ENCODE measurements at places on chromosomes 2 and 18.

GRCh38 chr18:56066524-56067213, 478.7 kb upstream of the TCF4 start:
- no peaks in the 10 kb centered on the region for H3K27me3 ChIP-seq
- H3K27ac ChIP-seq = no peak overlapping the region
- no peak for DNase-seq

- no peaks in the 10 kb centered on the region for H3K36me3 ChIP-seq
- peaks cover 6% of the 10 kb centered on the region for H3K4me1 ChIP-seq
- no peak overlapping the region for H3K4me3 ChIP-seq
- no peak for DNase-seq
- H3K27me3 ChIP-seq = no peaks in the 10 kb centered on the region
Observed at GRCh38 chr18:47179520-47179919, 3.4 kb upstream of the IER3IP1 start.

- no peaks in the 10 kb centered on the region for H3K4me1 ChIP-seq
- no peaks in the 10 kb centered on the region for H3K36me3 ChIP-seq
- H3K27ac ChIP-seq = no peak overlapping the region
- no peaks in the 10 kb centered on the region for H3K27me3 ChIP-seq
- no peak overlapping the region for H3K4me3 ChIP-seq
Observed at GRCh38 chr2:13109516-13109915, 392.8 kb downstream of the TRIB2 start.

- peaks cover 9% of the 10 kb centered on the region for H3K4me1 ChIP-seq
- no peaks in the 10 kb centered on the region for H3K27me3 ChIP-seq
- no peak overlapping the region for H3K27ac ChIP-seq
- DNase-seq = no peak
- no peaks in the 10 kb centered on the region for H3K36me3 ChIP-seq
- no peak overlapping the region for H3K4me3 ChIP-seq
Observed at GRCh38 chr18:5298156-5298852, 2.8 kb upstream of the ZBTB14 start.

- H3K36me3 ChIP-seq = no peaks in the 10 kb centered on the region
- DNase-seq = no peak
- H3K27ac ChIP-seq = no peak overlapping the region
Observed at GRCh38 chr2:3785220-3785889, 82.0 kb downstream of the DCDC2C start.

- no peak overlapping the region for H3K27ac ChIP-seq
- H3K4me1 ChIP-seq = peaks cover 14% of the 10 kb centered on the region
Observed at GRCh38 chr18:45109271-45109670, 428.6 kb downstream of the SETBP1 start.

DNA sequence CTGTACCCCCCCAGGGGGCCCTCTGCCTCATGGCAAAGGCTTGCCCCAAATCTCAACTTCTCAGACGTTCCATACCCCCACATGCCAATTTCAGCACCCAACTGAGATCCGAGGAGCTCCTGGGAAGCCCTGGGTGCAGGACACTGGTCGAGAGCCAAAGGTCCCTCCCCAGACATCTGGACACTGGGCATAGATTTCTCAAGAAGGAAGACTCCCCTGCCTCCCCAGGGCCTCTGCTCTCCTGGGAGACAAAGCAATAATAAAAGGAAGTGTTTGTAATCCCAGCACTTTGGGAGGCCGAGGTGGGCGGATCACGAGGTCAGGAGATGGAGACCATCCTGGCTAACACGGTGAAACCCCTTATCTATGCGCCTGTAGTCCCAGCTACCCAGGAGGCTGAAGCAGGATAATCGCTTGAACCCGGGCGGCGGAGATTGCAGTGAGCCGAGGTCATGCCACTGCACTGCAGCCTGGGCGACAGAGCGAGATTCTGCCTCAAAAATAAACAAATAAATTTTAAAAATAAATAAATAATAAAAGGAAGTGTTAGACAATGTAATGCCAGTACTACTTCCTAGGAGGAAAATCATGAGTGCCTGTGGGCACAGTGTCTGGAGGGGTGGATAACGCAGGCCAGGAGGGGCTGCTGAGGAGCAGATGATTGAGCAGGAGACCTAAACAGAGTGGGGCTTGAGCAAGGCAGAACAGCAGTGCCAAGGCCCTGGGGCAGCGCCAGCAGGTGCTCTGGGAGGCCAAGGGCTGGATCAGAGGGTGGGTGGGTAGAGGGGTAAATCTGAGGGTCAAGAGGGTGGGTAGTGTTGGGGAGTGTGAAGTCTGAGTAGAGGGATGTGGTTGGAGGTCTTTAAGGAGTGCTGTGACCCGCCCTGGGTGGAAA, 4.0 kb downstream of the ALPP start:
- H3K4me3 ChIP-seq = no peak overlapping the region
- peaks cover 2% of the 10 kb centered on the region for H3K4me1 ChIP-seq
- no peak overlapping the region for H3K27ac ChIP-seq

Data from osteoblast (primary cell).